ENCODE measurements at places on chromosomes 6 and 20.

DNA sequence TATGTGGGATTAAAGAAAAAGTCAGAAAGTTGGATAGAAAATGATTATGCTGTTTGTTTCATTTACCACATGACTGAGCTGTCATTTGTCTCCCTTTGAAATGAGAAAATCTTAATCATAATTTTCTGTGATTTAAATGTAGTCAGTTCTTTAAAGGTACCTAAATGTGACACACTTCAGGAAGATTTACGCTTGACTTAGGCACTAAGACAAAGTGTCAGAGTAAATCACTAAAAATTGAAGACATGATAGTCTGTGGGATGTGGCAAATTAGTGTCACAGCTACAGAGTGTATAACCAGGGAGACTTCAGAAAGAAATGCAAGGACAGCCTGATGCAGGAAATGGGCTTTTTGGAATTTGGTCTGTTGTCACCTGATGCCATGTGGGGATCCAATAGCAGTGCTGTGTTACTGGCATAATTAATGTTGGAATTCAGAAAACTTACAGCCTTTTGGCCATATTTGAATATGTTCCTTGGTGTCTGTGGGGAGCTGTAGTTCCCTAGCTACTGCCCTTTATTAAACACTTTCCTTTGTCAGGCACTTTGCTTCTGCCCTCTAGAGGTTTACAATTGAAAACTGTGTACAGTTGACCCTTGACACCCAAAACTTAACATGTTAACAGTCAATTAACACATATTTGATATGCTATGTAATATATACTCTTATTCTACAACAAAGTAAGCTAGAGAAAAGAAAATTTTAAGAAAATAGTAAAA is 493.8 kb downstream of the UTRN start:
- H3K27me3 ChIP-seq, result no peaks in the 10 kb centered on the region
- H3K4me1 ChIP-seq, result peaks cover 2% of the 10 kb centered on the region
- DNase-seq, result no peak

DNA sequence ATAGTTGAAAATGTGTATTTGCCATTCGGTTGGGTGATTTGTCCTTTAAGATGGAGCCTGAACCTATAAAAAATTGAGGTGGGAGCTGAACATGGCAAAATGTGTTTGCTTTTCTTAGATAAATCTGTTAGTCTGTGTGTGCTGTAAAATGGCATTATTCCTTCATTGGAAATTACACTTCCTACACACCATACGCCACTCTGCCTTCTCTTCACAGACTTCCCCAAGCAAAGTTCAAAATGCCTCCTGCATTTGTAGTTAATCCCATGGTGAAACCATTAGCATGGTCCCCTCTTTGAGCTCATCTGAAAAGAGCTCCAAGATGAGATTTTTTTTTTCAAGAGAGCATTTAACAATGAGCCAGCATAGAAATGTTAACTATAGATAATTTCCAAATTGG is 567 bp downstream of the ADTRP start:
- H3K27ac ChIP-seq, result no peak overlapping the region
- DNase-seq, result no peak
- peaks cover 4% of the 10 kb centered on the region for H3K27me3 ChIP-seq

DNA sequence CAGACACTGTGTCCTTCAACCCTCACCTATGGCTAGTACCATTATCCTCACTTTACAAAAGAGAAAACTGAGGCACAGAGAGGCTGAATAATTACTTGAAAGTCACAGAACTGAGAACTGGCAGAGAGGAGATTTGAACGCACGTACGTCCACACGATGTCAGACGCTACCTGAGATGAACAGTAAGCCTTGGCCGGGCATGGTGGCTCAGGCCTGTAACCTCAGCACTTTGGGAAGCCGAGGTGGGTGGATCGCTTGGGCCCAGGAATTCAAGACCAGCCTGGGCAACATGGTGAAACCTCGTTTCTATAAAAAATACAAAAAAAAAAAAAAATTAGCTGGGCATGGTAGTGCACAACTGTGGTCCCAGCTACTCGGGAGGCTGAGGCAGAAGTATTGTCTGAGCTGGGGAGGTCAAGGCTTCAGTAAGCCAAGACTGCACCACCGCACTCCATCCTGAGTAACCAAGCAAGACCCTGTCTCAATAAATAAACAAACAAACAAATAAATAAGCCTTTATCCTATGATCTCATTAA is 20.5 kb downstream of the GMDS start:
- H3K27me3 ChIP-seq, result no peaks in the 10 kb centered on the region
- no peak overlapping the region for H3K27ac ChIP-seq
- H3K4me3 ChIP-seq, result no peak overlapping the region
- no peaks in the 10 kb centered on the region for H3K36me3 ChIP-seq
- no peak for DNase-seq

- peaks cover 22% of the 10 kb centered on the region for H3K4me1 ChIP-seq
- peaks cover 5% of the 10 kb centered on the region for H3K36me3 ChIP-seq
- H3K27me3 ChIP-seq, result no peaks in the 10 kb centered on the region
- H3K27ac ChIP-seq, result no peak overlapping the region
- DNase-seq, result no peak
- H3K4me3 ChIP-seq, result no peak overlapping the region
These were observed 164.4 kb upstream of the PRDM1 start for GRCh38 chr6:105921781-105922180.

DNA sequence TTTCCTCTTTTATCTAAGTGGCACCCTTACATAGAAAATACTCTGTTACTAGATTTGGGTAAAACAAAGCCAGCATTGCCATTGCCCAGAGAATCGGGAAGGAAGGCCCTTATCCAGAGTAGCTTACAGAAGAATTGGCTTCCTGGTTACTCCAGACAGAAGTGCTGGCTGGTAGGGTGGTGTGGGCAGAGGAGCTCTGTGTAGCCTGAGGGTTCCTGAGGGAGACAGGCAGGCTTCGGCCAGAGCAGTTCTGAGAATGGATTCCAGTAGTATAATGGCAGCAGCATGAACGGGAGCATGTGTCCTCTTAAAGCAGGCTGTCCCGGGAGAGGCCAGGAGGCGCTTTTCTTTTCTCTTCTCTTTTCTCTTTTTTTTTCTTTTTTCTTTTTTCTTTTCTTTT is 11.9 kb downstream of the CUL9 start:
- no peaks in the 10 kb centered on the region for H3K27me3 ChIP-seq
- H3K27ac ChIP-seq, result no peak overlapping the region
- H3K4me3 ChIP-seq, result no peak overlapping the region
- no peaks in the 10 kb centered on the region for H3K4me1 ChIP-seq
- H3K36me3 ChIP-seq, result peaks cover 30% of the 10 kb centered on the region

DNA sequence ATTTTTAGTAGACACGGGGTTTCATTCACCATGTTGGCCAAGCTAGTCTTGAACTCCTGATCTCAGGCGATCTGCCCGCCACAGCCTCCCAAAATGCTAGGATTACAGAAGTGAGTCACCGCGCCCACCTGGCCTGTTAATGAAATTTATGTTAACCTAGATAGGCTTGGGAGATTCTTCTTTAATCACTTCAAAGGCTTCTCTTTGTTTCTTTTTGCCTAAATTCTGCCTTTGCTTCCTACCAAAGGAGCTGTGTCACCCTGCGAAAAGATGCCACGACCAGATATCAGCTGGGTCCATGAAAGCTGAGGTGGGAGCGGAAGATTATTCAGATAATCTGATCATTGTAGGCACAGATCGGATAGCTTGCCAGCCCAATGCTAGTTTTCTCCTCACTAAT is 75.3 kb downstream of the GMPR start:
- peaks cover 21% of the 10 kb centered on the region for H3K4me1 ChIP-seq
- DNase-seq, result no peak
- H3K27ac ChIP-seq, result no peak overlapping the region
- H3K27me3 ChIP-seq, result no peaks in the 10 kb centered on the region
- no peak overlapping the region for H3K4me3 ChIP-seq

- DNase-seq, result no peak
- no peaks in the 10 kb centered on the region for H3K27me3 ChIP-seq
- no peak overlapping the region for H3K27ac ChIP-seq
- no peaks in the 10 kb centered on the region for H3K36me3 ChIP-seq
- H3K4me1 ChIP-seq, result no peaks in the 10 kb centered on the region
These were observed 18.7 kb downstream of the CCDC170 start for GRCh38 chr6:151512481-151512880.

DNA sequence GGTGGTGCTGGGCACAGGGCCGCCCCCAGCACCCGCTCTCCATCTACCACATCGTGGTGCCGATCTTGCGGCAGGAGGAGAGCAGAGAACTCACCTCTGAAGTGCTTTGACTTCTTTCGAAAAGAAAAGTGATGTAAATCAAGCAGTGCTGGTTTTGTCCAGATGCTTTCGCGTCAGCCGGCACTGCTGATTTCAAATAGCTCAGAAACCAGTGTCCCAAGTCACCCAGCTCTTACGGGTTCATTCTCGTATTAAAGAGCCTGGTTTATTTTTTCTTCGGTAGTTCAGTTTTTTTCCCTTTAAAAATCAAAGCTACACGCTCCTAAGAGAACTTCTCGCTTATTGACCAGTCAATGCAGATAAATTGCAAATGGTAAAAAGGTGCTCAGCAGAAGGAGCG is 32.1 kb downstream of the MYT1 start:
- H3K27ac ChIP-seq, result no peak overlapping the region
- H3K36me3 ChIP-seq, result no peaks in the 10 kb centered on the region
- H3K4me3 ChIP-seq, result no peak overlapping the region
- H3K27me3 ChIP-seq, result no peaks in the 10 kb centered on the region

DNA sequence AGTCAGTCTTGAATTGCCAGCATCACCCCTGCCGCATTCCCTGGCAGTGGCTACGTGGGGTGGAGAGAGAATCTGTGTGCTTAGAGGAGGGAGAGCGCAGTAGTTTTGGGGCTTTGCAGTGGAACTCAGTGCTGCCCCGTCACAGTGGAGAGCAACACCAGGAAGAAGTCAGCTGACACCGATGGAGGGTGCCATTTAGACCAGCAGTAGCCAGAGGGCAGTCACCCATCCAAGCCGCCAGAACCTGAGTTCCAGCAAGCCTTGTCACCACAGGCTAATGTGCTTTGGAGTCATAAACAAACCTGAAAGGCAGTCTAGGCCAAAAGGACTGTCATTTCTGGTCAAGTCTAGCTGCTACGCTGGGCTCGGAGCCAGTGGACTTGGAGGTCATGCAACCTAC is 22.0 kb upstream of the PERP start:
- H3K4me1 ChIP-seq, result no peaks in the 10 kb centered on the region
- no peak overlapping the region for H3K4me3 ChIP-seq
- no peaks in the 10 kb centered on the region for H3K36me3 ChIP-seq
- DNase-seq, result no peak
- no peak overlapping the region for H3K27ac ChIP-seq
- peaks cover 26% of the 10 kb centered on the region for H3K27me3 ChIP-seq

- H3K4me1 ChIP-seq, result no peaks in the 10 kb centered on the region
- no peak for DNase-seq
- no peaks in the 10 kb centered on the region for H3K36me3 ChIP-seq
- no peak overlapping the region for H3K27ac ChIP-seq
- peaks cover 4% of the 10 kb centered on the region for H3K27me3 ChIP-seq
These were observed 507.8 kb upstream of the CITED2 start for GRCh38 chr6:139882234-139882633.

DNA sequence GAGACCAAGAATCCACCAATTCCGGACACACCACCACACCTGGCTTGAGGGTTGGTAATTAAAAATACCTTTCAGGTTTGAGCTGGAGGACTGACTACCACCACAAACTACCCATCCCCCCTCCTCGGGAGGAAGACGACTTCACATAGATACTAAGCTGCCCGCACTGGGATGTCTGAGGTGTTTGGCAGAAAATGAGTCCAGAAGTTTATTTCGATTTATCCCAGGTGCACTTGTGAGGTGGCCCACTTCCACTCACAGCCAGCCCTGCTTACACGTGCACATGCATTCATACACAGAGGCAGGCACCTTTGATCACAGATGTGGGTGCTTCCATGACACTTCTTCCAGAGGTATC is 187.1 kb downstream of the ID4 start:
- H3K4me1 ChIP-seq, result peaks cover 14% of the 10 kb centered on the region
- H3K4me3 ChIP-seq, result peak overlapping the region; percentile 63
- no peak for DNase-seq

DNA sequence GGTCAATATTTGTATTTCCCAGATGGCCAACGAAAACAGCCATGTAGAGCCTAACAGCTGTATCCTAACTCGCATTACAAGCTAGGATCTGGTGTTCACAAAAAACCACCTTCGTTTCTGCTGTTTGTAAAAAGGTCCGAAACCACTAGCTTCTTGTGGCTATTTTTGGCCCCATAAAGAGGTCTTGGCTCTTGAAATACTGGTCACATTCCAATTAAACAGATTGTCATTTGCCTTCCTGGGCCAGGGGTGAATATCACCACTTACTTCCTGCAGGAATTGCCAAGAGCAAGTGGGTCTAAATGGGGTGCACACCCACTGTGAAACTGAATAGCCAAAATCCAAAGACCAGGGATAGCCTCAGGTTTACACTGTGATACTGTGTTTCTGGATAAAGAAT is 48.2 kb downstream of the TSHZ2 start:
- H3K27ac ChIP-seq, result no peak overlapping the region
- no peak overlapping the region for H3K4me3 ChIP-seq
- no peaks in the 10 kb centered on the region for H3K27me3 ChIP-seq
- H3K36me3 ChIP-seq, result peaks cover 22% of the 10 kb centered on the region
- H3K4me1 ChIP-seq, result peaks cover 45% of the 10 kb centered on the region

GRCh38 chr6:887583-888235 is 194.8 kb upstream of the EXOC2 start:
- DNase-seq, result no peak
- H3K27ac ChIP-seq, result no peak overlapping the region
- no peaks in the 10 kb centered on the region for H3K27me3 ChIP-seq
- no peaks in the 10 kb centered on the region for H3K4me1 ChIP-seq

DNA sequence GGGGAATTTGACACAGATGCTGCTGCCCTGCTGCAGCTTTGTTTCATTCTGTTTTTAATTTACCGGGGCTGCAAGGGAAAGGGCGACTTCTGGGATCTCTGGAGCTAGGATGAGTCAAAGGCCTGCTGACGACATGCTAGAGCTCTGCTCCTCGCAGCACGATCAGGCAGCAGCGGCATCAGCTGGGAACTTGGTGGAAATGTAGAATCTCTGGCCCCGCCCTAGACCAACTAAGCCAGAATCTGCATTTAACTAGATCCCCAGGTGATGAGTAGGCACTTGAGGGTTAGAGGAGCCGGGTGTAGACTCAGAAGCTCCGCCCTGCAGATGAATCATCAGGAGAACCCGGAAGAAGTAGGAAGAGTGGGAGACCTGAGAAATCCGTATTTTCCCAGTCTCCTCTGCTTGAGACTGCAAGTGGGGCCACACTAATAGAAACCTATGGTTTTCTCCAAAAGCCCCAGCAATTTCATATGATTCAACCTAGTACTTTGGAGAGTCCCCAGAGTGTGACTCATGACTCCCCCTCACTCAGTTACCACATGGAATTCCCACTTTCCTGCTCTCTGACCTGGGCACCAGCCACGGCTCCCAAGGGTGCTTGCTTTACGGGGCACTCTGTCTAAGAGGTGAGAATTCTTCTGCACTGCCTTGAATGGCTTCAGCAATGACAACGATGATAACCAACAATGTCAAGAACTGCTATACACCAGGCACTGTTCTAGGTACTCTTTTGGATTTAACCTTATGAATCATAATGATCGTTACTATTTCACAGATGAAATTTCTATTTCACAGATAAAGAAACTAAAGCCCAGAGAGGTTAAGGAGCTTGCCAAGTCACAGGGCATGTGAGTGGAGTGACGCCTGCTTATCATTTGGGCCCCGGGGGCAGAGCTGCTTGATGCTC is 18.1 kb downstream of the TUBB2B start:
- H3K4me3 ChIP-seq, result peak overlapping the region; percentile 60
- H3K27me3 ChIP-seq, result peaks cover 29% of the 10 kb centered on the region
- peaks cover 26% of the 10 kb centered on the region for H3K4me1 ChIP-seq
- DNase-seq, result no peak
- no peaks in the 10 kb centered on the region for H3K36me3 ChIP-seq
